ENCODE measurements at places on chromosomes 6 and 20.

DNA sequence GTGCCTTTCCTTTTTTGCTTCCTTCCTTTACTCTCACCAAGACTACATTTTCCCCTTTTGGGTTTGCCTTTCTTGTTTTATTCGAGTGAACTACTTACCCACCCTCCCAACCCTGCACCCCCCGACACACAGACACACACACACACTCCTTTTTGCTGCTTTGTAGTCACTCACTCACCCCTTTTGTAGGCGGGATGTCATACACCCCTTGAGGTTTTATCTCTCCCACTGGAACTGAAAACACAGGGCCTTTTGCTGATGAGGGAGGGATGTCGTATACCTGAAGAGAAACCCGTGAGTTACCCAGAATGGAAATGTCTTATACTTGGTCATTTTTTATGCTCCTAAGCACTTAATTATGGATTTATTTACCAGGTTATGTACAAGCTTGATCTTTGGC, 40.3 kb downstream of the NEDD9 start:
- no peak for DNase-seq

DNA sequence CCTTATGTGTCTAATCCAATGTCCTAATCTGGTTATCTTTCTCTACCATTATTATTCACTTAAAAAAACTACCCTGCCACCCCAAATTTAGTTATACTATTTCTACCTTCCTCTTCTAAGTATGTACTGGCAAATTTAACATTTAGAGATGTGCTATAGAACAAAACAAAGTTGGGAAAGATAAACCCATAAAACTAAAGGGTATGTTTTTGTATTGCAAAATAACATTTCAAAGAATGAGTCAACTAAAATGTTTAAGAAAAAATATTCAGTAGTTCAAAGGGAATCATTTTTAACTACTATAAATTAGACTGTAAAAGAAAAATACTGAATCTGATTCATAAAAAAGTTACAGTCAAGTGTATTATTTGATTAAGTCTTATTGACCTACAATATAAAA, 103.0 kb downstream of the LMBRD1 start:
- DNase-seq, result no peak

DNA sequence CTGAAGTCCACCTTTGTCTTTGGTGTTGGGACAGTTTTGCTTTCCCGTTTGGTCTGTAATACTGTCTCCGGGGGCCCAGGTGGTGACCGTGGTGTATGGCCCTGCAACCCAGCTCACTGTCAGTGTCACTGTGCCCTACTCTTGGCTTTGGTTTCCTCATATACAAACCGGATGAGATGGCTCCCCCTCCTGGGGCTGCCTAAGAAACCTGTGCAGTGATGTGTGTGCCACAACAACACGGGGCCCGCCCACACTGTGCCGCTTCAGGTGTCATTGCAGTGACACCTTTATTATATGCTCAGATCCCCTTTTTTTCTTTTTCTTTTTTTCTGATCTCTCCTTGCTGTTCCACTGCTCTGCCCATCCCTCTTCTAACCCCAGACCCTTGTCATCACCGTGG, 73.9 kb downstream of the RAMACL start:
- no peak for DNase-seq

GRCh38 chr20:53138454-53139262, 166.5 kb downstream of the TSHZ2 start:
- DNase-seq, result no peak

DNA sequence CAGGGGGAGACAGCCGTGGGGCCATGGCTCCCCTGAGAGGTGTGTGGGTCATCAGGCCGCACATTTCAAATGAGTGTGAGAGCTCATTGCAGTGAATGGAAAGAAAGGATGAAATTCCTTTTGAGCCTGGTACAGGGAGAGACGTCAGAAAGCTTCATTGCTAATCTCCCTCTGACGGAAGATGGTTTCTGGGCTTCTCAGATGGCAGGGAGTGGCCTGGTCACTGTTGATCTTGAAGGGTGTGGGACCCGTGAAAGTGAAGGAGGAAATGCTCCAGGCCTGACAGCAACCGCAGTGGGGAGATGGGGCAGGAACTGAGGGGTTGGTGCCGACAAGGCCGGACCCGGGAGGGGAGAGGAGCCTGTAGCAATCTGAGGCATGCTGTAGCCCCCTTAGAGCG, 127.4 kb downstream of the MYLK4 start:
- no peak for DNase-seq

DNA sequence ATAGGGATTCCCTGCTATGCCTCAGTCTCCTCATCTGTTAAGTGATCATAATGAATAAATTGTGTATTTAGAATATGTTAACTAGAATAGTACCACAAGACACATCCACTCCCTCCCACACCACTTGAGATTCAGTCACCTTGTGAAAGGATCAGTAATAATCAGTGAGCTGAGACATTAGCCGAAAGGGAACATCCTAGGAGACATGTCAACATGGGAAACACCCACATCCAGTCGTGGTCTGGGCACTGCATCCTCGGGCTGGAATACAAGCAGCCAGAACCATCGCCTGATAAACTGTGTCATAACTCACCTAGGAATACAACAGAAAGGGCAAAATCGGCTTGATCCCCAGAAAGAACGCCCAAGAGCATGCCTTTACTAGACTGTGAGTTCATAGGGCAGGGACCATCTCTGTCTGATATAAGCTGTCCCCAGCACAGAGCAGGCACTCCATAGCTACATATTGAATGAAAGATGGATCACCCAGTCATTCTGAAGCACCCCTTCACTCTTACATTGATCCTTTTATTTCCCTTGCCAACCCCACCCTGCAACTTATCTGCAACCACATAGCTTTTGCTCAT, 23.9 kb downstream of the RIPOR2 start:
- DNase-seq, result no peak

- no peak for DNase-seq
Measured at GRCh38 chr20:45968801-45969711, 2.9 kb downstream of the ZNF335 start.

GRCh38 chr6:142117366-142117765, 15.4 kb upstream of the GJE1 start:
- DNase-seq, result no peak
